ENCODE measurements at places on chromosomes 2 and 18.

- DNase-seq = no peak
These were observed 601.1 kb upstream of the PIK3C3 start for GRCh38 chr18:41353777-41354528.

DNA sequence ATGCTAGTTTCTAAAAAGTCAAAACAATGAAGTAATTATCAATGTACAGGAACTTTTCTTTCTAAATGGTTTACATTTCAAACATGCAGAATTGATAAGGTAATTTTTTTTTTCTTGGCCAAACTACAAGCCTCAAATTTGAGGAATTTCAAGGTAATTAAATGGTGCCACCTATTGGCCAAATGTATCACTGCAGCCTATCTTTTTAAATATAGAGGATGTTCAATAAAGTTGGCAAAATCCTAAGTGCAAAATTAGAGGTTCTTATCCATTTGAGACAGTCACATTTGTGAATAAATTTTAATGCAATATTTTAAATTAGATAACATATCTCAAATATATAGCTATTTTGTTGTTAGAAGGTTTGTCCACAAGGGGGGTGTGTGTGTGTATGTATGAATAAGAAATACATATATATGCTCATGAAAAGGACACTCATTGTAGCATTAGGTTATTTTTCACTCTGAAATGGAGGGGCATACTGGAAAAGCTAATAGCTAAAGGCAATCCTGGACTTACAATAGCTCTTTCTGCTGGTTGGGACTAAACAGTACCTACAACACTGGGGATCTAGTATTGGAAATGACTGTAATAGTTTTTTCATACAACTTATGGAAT, 26.2 kb downstream of the MMADHC start:
- DNase-seq = no peak

DNA sequence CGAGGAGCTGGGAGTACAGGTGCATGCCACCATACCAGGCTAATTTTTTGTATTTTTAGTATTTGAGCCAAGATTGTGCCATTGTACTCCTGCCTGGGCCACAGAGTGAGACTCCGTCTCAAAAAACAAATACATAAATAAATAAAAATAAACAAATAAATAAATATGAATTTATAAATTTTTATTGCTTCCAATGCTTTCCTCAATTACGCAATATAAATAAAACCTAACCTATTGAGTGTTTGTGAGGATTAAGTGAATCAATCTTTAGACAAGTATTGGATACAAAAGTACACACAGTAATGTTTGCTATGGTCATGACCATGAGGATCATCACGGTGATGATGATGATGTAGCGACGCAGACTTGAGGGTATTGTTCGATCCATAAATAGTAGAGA, 257.4 kb downstream of the ASXL3 start:
- DNase-seq = no peak

DNA sequence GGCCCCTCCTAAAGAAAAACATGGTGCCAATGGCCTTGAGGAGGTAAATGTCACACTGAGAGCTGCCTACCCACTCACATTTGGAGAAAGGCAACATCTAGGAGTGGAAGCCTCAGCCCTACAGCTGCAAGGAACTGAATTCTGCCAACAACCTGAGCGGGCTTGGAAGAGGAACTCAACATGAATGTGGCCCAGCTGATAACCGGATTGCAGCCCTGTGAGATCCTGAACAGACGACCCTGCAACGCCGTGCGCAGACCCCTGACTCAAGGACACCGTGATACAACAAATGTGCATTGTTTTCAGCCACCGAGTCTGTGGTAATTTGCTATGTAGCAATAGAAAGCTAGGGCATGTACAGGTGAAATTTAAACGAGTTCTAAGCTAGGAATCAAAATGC, 99.4 kb downstream of the MYOM1 start:
- no peak for DNase-seq

DNA sequence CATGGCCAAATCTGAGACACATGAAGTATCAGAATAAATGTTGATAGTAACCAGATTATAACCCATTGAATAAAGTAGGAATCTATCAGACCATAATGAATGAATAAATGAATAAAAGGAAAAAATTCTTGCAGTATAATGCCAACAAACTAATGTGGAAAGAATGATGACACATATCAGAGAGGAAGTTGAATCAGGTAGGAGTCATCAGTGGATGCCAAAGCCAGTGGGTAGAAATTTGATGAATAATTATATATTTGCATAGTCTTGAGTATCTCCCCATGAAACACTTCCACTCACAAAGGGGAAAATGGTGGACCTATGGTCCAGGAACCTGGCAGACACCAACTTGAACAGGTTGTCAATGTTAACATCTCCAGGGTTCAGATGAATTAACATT, 68.6 kb downstream of the GALNT3 start:
- no peak for DNase-seq

DNA sequence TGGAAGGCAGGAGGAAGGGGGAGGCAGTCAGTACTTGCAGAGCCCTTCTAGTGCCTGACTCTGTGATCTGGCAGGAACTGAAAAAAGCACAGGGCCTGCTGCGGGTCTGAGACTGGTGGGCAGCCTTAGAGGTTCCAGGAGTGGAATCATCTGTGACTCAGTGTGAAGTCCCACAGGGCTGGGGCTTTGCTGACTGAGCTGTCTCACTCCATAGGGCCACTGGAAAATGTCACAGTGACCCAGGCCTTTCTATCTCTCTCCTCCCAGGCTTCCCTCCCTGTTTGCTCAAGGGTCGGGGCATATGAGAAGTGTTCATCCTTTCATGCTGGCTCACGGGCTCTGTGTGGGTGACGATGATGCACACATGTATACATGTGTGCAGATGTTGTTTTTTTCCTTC, 47.1 kb upstream of the ZFP36L2 start:
- DNase-seq = no peak

DNA sequence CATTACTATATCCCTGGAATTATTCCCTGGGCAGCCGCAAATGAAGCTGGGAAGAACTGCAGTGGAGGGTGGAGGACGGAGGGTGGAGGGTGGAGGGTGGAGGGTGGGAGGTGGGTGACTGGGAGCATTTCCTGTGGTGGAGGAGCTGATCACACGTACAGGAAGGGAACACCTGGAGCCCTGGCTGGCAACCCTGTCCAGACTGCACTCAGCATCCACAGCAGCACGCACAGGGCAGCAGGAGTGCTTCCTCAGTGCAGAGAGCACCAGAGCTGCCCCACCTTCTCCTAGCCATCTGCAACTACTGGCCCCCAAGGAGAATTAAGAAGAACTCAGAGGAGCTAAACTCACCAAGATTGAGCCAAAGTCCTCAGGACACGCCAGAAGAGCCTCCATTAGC, 249.9 kb downstream of the EIPR1 start:
- DNase-seq = no peak

GRCh38 chr2:45380131-45380836, 230.8 kb downstream of the SRBD1 start:
- DNase-seq = no peak

DNA sequence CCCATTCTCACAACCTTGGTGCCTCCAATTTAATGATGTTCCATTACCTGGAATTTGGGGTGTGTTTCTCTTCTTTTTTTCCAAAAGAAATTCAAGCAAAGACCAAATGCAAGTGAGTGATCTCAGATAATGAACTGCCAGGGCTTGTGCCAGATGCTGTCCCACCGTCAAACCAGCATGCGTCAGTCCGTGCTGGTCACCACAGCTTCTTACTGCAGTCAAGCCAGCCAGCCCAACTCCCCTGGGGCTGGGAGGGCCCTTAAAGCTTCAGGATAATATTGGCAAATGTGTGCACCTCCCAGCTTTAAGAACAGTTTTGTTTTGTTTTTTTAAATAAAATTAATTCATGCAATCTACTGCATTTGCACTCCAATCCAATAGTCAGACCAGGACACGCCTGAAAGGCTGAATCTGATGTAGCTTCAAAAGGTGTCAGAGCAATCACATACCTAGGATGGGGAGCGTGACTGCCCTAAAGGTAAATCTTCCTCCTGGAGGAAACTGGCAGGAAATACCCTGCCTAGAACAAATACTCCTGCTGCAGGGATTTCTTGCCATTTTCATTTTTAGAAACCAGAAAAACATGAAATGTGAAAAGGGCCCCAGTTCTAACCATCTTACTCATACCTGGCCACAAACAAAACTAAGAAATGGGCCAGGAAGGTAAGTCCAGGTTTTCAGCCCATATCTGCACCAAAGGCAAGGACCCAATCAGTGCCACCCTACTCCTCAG, 26.8 kb upstream of the SP3 start:
- DNase-seq = no peak

All from activated CD4-positive, alpha-beta T cell treated with anti-CD3 and anti-CD28 coated beads for 1 hour (primary cell).